ENCODE measurements at places on chromosomes 1 and 21.

DNA sequence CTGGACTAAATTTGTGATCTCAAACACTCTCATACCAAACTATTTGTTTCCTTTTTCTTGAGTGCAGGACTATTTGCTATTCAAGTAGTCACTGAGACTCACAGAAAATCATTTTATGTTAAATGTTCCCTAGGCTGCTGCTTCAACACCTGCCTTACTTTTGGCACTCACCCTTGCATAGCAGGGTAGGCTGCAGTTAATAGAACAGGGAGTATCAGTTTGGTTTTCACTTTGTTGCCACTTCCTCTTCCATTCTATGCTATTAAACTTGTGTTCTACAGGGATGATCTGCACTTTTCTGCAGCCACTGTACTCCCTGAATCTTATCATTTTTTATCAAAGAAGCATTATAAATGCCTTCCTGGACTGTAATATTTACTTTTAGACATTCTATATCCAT is 148.7 kb upstream of the PRMT6 start:
- DNase-seq = no peak

DNA sequence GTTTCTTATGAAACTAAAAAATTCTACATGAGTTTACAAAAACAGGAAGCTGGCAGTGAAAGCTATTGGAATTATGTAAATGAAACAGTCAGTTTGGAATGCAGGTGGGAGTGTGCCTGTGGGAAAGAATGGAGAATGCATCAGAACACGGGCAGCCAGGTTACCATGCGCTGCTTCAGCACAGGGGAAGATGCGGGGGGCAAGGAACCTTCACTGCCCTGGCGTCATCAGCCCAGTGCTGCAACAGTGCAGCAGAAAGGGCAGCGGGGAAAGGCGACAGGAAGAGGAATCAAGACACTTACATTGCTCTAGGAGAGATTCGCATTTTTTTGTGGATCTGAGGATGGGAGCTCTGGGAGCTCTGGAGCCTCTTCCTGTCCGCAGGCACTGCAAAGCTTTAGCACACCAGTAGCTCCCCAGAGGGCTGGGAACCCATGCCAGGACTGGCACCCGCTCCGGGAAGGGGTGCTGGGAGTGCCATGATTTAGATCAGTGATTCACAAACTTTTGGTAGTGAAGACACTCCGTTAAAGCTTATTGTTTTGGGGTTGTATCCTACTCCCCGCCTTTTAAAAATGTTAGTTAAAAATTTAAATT is 64.1 kb upstream of the WDR26 start:
- DNase-seq = no peak

DNA sequence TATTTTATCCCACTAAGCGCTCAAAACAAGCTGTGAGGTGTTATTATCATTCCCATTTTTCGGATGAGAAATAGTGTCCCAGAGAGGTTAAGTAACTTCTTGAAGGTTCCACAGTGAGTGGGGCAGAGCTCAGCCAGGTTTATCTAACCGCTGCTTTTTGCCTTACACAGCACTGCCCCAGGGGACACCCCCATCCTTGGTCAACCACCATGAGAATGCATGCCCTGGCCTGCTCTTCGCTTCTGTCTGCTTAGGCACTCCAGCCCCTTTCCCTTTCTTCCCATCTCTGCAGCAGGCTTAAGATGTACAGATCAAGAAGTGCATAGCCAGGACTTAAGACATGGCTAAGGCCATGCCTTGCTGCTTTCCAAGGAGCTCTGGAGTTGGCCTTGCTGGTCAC is 159.0 kb upstream of the CD34 start:
- DNase-seq = no peak

- DNase-seq = no peak
Measured at GRCh38 chr1:43372172-43372571, 4.4 kb upstream of the ELOVL1 start.

DNA sequence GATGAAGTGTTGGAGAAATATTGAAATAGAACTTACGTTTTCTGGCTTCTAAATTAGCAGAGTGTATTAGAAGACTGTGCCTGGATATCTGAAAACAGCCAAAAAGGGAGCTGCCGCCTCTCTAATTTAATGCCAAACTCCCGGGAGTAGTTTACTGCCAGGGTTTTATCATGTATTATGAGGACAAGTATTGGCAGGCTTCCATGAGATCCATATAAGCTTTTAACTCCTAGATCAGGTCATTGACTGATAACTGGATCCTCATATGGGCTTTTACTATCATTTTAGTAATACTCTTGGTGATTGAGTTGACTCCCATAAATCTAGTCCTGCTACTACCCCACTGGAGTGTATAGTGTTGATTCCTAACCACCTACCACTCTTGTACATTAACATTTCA is 178.4 kb upstream of the CXADR start:
- no peak for DNase-seq

GRCh38 chr1:228172591-228173527 is 7.3 kb downstream of the IBA57 start:
- no peak for DNase-seq

- no peak for DNase-seq
Measured at GRCh38 chr1:7617826-7618225, 153.3 kb upstream of the VAMP3 start.

Measured in COLO829 (cell line).